ENCODE measurements at places on chromosomes 6 and 20. TPM values are rescaled to one million over a fixed set of nuclear protein-coding genes. Genes with fewer than 3 reads are reported as not detected.
A peak's percentile ranks its signal among the peaks of the same experiment; 100 is the strongest.

DNA sequence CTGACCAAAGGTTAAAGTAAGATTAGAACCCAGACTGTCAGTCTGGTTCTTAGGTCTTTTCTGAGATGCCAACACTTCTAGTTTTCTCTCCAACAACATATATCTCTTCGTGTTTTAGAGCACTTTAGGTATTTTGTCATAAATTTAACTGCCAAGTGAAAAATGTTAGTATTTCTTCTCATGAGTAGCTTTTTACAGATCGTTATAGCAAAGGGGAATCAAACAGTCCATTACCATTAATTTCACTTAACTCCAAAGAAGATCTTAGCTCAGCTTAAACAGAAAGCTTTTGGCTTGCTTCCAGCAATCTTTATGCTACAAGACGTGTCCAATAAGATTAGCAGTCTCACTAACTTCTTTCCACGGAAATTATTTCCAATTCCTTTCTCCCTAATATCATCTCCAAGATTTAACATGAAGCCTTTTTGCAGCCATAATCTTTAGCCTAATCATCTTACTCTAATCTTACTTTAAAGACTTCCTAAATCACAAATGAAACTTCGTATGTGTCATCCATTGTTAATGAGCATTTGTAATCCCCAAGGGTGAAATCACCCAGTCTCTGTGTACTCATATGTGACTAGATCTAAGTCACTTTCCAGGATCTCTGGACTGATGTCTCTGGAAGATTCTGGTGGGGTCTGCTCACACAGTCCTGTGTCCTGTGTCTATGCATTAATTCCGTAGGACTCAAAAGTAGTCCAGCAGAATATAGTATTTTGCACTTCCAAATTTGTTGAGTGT lies 38.7 kb downstream of the MOXD1 start:
- no peak for DNase-seq

DNA sequence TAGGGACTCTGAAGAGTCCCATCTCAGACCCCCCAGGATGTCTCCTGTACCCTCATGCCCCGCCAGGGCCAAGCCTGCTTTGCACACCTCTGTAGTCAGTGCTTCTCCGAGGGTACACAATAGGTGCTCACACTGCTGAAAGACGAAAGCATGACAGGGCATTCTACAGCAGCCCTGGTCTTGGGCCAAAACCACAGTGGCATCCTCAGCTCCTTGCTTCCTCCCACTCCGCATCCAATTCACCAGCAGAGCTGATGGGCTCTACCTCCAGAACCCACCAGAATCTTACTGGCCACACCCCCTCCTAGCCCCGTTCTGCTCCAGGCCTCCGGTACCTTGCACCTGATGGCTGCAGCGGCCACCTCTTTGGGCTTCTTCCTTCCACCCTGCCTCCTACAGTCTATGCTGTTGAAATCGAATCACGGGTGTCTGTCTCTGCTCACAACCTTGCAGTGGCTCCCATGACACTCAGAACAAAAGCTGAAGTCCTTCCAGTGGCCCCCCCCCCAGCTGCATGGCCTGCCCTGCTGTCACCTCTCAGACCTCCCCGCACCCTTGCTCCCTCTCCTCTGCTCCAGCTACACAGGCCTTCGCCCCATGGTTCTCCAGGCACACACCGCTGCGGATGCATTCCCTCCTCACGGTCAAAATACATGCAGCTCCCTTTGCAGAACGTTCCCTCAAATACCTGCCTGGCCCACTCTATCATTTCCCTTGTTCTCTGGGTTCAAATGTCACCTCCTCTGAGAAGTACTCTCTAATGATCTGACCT lies 1.2 kb downstream of the ANGPT4 start:
- no peak for DNase-seq

DNA sequence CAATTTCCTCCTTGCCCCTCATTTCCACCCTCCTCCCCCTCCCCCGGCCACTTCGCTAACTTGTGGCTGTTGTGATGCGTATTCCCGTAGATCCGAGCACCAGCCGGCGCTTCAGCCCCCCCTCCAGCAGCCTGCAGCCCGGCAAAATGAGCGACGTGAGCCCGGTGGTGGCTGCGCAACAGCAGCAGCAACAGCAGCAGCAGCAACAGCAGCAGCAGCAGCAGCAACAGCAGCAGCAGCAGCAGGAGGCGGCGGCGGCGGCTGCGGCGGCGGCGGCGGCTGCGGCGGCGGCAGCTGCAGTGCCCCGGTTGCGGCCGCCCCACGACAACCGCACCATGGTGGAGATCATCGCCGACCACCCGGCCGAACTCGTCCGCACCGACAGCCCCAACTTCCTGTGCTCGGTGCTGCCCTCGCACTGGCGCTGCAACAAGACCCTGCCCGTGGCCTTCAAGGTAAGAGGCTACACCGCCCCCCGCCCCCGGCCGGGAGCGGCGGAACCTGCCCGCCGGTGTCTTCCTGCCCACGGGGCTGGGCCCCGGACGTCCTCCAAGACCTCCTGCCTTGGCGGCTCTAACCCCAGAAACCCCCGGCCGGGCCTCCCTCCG lies 44.9 kb upstream of the SUPT3H start:
- DNase-seq, result no peak

- DNase-seq, result no peak
Measured at GRCh38 chr6:112701201-112701600, 354.1 kb downstream of the RFPL4B start.

GRCh38 chr6:35719830-35720733 lies 16.8 kb upstream of the ARMC12 start:
- DNase-seq, result no peak

The DUSP15 gene
- 8.2 TPM for total RNA-seq

- DNase-seq, result no peak
Measured at GRCh38 chr6:121216928-121217327, 117.4 kb downstream of the TBC1D32 start.

The C20orf202 gene
- total RNA-seq, result not detected

GRCh38 chr6:155388591-155388990 lies 67.0 kb downstream of the NOX3 start:
- no peak for DNase-seq

The GTSF1L gene
- not detected for total RNA-seq

The CALHM6 gene
- total RNA-seq, result not detected

The SLC35D3 gene
- total RNA-seq, result 2.3 TPM

DNA sequence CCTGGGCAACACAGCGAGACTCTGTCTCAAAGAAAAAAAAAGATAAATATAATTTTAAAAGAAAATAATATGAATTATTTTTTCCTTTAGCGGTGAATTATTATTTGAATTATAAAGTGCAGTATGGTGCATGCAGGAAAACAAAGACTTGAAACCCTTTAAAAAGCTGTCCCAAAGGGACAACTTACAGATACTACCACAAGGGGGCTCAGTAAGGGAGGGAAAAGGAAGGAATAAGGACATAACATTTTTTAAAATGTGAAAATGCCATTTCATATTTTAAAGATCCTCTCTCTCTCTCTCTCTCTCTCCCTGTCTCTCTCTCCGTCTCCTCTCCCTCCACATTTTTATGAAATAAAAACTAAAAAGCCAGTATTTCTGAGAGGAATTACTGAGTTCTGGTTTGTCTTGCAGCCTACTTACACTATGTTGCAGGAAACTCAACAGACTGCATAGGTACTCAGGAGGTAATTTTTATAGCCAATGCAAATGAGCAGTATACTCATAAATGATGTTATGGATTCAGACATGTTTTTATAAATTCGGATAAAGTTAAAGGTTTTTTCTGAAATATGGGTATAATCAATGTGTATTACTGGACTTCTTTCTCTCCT lies 455.0 kb upstream of the GJE1 start:
- peak; percentile 28 for DNase-seq
